Gastrocnemius medialis (tissue), 4 donors: ENCODE measurements at places on chromosomes 12 and 14. TPM values are rescaled to one million over a fixed set of nuclear protein-coding genes. Genes with fewer than 3 reads are reported as not detected.

DNA sequence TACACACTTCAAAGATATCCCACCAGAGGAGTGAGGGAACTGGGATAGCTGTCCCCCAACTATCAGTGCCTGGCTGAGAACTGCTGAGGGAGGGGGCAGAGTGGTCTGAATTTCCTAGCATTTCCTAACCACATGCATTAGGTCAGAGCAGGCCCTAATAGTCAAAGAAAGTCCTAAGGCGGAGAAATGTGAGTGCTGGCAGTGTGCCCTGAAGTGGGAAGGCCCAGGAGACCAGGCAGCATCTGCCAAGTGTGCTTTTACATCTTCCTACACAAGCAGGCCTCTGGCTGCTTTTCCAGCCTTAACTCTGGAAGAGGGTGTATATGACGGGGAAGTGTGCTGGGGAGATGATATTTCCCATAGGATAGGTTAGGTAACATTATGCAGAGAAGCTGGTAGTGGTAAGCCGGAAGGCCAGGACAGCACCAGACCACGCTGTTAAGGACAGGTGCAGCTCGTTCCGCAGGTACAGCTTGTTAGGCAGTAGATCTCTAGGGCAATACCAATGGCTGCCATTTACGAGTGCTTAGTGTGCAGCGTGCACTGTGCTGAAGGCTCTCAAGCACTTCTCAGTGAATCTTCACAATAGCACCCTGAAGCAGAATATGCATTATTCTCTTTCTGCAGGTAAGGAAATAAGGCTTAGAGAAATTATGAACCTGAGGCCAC, 9.1 kb upstream of the CCDC198 start:
- no peak overlapping the region for H3K27ac ChIP-seq
- no peaks in the 10 kb centered on the region for H3K27me3 ChIP-seq
- H3K4me3 ChIP-seq, result no peak overlapping the region
- no peaks in the 10 kb centered on the region for H3K36me3 ChIP-seq
- no peaks in the 10 kb centered on the region for H3K4me1 ChIP-seq
- no peak for DNase-seq

DNA sequence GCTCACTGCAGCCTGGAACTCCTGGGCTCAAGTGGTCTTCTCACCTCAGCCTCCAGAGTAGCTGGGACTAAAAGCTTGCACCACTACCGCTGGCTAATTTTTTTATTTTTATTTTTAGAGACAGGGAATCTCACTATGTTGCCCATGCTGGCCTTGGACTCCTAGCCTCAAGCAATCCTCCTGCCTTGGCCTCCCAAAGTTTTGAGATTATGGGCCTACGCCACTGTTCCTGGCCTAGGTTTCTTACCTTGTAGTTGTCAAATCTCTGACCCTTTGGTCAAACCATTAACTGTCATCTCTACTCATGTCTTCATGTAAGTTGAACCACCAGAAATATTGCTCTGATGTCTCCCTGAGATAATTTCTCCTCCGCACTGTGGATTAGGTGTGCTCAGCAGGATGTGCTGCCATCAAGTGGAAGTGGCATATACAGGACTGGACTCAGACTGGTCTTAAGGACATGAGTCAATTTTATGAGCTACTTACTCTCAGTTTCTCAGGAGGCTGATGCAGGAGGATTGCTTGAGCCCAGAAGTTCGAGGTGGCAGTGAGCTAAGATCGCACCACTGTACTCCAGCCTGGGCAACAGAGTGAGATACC, 28.5 kb downstream of the ACTR6 start:
- H3K4me1 ChIP-seq, result no peaks in the 10 kb centered on the region
- H3K27ac ChIP-seq, result no peak overlapping the region
- no peaks in the 10 kb centered on the region for H3K27me3 ChIP-seq
- H3K4me3 ChIP-seq, result no peak overlapping the region

TRHDE gene
- 0.72 TPM for total RNA-seq

GRCh38 chr14:23831596-23831995, 122.0 kb upstream of the DHRS4 start:
- H3K27me3 ChIP-seq, result no peaks in the 10 kb centered on the region
- H3K36me3 ChIP-seq, result no peaks in the 10 kb centered on the region
- no peak overlapping the region for H3K4me3 ChIP-seq
- H3K27ac ChIP-seq, result no peak overlapping the region

- DNase-seq, result no peak
- H3K27ac ChIP-seq, result peak overlapping the region; percentile 2
These were observed 46.0 kb downstream of the ATP2B1 start for GRCh38 chr12:89662623-89663022.

DNA sequence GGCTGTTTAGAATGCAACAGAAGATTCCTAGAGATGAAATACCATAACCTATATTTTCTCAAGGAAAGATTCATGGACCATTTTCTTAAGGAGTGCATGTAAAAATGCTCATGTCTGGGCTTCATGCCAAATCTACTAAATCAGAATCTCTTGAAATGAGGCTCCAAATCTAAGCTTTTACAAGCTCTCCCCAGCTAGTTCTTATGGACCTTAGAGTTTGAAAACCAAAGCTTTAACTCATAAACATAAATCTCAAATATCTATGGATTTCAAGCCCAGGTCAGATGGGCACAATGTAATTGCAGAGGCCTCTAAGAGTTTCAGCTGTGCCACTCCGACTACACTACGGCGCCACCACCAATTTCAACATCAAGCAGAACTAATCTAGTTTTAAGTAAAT, 117.3 kb upstream of the CAND1 start:
- DNase-seq, result no peak
- no peak overlapping the region for H3K27ac ChIP-seq
- H3K27me3 ChIP-seq, result no peaks in the 10 kb centered on the region
- no peaks in the 10 kb centered on the region for H3K36me3 ChIP-seq
- no peak overlapping the region for H3K4me3 ChIP-seq

GRCh38 chr12:62760779-62761178, 174.2 kb downstream of the PPM1H start:
- H3K4me1 ChIP-seq, result peaks cover 10% of the 10 kb centered on the region
- no peak for DNase-seq
- H3K36me3 ChIP-seq, result no peaks in the 10 kb centered on the region
- no peak overlapping the region for H3K4me3 ChIP-seq

DNA sequence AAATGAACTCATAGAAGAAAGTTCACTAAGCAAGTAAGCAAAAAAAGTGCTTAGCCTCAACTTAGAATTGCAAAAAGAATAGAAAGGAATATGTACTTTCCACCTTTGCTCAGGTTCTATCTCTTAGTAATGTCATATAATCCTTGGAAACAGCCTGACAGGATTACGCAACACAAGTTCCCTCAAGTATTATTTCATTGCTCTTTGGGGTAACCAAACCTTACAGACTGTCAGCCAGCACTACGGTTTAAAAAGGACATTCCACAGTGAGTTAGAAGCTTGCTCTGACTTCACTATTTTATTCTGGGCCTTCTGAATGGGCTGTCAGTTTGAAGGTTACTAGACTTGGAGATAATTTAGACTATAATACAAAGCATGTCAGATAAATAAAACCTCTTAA, 264.0 kb downstream of the ATXN7L3B start:
- DNase-seq, result no peak
- no peaks in the 10 kb centered on the region for H3K36me3 ChIP-seq
- H3K27ac ChIP-seq, result no peak overlapping the region
- no peak overlapping the region for H3K4me3 ChIP-seq
- H3K4me1 ChIP-seq, result no peaks in the 10 kb centered on the region

OVCH1 gene
- 0.10 TPM for total RNA-seq

CLEC2A gene
- not detected for total RNA-seq

- no peak for DNase-seq
- H3K27me3 ChIP-seq, result no peaks in the 10 kb centered on the region
- no peaks in the 10 kb centered on the region for H3K36me3 ChIP-seq
- H3K4me1 ChIP-seq, result no peaks in the 10 kb centered on the region
- H3K27ac ChIP-seq, result no peak overlapping the region
- no peak overlapping the region for H3K4me3 ChIP-seq
These were observed 67.9 kb upstream of the ZFP36L1 start for GRCh38 chr14:68860771-68861170.

- H3K36me3 ChIP-seq, result no peaks in the 10 kb centered on the region
- peak overlapping the region; percentile 81 for H3K27ac ChIP-seq
- H3K27me3 ChIP-seq, result no peaks in the 10 kb centered on the region
- H3K4me1 ChIP-seq, result peaks cover 32% of the 10 kb centered on the region
- no peak overlapping the region for H3K4me3 ChIP-seq
- DNase-seq, result no peak
These were observed 4.4 kb downstream of the CD9 start for GRCh38 chr12:6204533-6205143.

- no peaks in the 10 kb centered on the region for H3K4me1 ChIP-seq
- no peak for DNase-seq
- H3K27me3 ChIP-seq, result no peaks in the 10 kb centered on the region
- H3K27ac ChIP-seq, result no peak overlapping the region
These were observed 82.4 kb downstream of the SLC5A8 start for GRCh38 chr12:101127521-101128219.

GRCh38 chr14:74018174-74018585, 908 bp downstream of the ENTPD5 start:
- H3K4me3 ChIP-seq, result peak overlapping the region; percentile 90
- peaks cover 12% of the 10 kb centered on the region for H3K4me1 ChIP-seq
- H3K27ac ChIP-seq, result peak overlapping the region; percentile 90
- no peaks in the 10 kb centered on the region for H3K36me3 ChIP-seq

GRCh38 chr12:115354007-115354890, 670.3 kb upstream of the TBX3 start:
- H3K4me3 ChIP-seq, result peak overlapping the region; percentile 42
- H3K4me1 ChIP-seq, result no peaks in the 10 kb centered on the region
- peak overlapping the region; percentile 69 for H3K27ac ChIP-seq

DNA sequence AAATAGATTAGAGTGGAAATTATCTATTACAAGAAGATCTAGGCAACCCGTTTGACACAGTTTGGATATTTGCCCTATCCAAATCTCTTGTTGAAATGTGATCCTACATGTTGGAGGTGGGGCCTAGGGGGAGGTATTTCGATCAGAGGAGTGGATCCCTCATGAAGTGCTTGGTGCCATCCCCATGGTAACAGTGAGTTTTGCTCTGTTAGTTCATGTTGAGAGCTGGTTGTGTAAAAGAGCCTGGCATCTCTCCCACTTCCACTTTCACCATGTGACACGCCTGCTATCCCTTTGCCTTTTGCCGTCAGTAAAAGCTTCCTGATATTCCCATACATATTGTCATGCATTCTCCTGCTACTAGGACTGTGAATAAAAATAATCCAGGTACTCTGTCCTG, 66.4 kb upstream of the FLRT2 start:
- no peak overlapping the region for H3K4me3 ChIP-seq
- H3K36me3 ChIP-seq, result no peaks in the 10 kb centered on the region
- H3K27ac ChIP-seq, result no peak overlapping the region
- no peaks in the 10 kb centered on the region for H3K27me3 ChIP-seq

NYNRIN gene
- 2.3 TPM for total RNA-seq

DNA sequence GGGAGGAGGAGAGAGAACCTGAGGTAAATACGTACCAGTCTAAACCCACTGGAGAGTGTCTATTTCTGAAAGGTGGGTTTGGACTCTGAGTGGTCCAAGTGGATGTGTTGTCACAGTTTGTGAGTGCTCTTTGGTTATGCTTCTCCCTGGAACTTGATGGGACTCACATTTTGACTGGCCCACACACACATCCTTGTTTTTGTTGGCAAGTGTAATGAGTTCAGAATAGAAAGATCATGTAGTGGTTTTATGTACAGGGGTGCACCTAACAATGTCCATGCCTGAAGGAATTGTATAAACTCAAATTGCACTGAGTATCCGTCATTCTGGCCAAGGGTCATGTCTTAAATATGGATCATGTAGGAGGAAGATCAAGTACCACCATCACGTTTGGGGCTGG, 4.8 kb downstream of the PPFIBP1 start:
- DNase-seq, result no peak
- no peak overlapping the region for H3K4me3 ChIP-seq
- H3K36me3 ChIP-seq, result no peaks in the 10 kb centered on the region
- H3K27ac ChIP-seq, result no peak overlapping the region
- H3K4me1 ChIP-seq, result peaks cover 15% of the 10 kb centered on the region

CCDC196 gene
- not detected for total RNA-seq

GRCh38 chr14:55448141-55448614, 7.8 kb upstream of the TBPL2 start:
- no peak overlapping the region for H3K27ac ChIP-seq
- no peaks in the 10 kb centered on the region for H3K36me3 ChIP-seq
- H3K27me3 ChIP-seq, result no peaks in the 10 kb centered on the region
- no peak for DNase-seq

- H3K27ac ChIP-seq, result peak overlapping the region; percentile 39
- DNase-seq, result no peak
- H3K36me3 ChIP-seq, result no peaks in the 10 kb centered on the region
- no peaks in the 10 kb centered on the region for H3K4me1 ChIP-seq
These were observed 4.3 kb downstream of the P2RX4 start for GRCh38 chr12:121214166-121214777.

TCL1B gene
- not detected for total RNA-seq

SLC6A12 gene
- total RNA-seq, result not detected

DNA sequence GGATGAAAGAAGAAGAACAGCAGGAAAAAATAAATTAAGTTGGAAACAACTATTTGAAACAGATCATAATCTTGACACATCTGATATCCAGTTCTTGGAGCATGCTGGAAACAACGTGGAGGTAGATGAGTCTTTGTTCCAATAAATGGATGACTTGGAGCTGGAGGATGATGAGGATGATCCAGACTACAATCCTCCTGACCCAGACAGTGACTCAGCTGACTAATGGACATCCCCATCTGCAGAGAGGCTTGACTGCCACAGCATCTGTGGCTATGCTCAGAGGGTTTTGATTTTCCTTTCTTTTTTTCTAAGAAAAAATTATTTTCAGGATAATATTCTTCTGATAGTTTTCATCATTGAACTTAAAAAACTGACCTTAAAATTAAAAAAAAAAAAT, 6.2 kb upstream of the ZDHHC17 start:
- H3K27ac ChIP-seq, result no peak overlapping the region
- no peak for DNase-seq
- no peak overlapping the region for H3K4me3 ChIP-seq
- no peaks in the 10 kb centered on the region for H3K36me3 ChIP-seq
- no peaks in the 10 kb centered on the region for H3K4me1 ChIP-seq
- no peaks in the 10 kb centered on the region for H3K27me3 ChIP-seq

GRCh38 chr14:101022121-101022520, 118.6 kb upstream of the RTL1 start:
- no peaks in the 10 kb centered on the region for H3K4me1 ChIP-seq
- H3K27ac ChIP-seq, result no peak overlapping the region
- H3K27me3 ChIP-seq, result no peaks in the 10 kb centered on the region
- no peak overlapping the region for H3K4me3 ChIP-seq
- H3K36me3 ChIP-seq, result no peaks in the 10 kb centered on the region
- DNase-seq, result no peak

DNA sequence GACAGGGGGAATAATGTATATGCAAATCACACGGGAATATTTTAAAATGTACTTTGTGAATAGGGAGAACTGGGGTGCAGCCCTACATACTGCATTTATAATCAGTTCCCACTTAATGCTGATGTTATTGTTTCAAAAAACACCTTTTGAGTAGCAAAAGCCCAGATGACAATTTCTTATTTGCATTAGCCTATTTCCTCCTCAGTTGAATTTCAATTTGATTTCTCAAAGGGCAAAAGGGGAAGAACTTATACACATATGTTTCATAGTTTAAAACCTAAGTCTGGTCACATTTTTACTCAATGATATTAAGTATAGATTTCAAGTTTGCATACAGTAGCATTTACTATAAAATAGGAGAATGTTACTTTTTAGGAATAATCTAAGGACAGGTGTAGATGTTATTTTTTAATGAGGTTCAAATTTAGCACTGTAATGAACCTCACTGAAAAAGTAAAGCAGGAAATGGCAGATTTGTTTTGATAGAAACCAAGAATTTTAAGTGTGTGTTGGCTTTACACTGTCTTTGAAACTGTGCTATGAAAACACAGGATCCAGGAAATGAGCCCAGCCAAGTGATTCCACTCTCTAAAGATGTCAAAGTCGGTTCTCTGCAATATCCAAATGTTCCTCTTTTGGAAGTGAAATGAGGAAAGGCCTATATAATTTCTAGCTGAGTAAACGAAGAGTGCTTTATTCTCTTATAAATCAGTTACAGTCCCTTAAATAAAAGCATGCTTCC, 367.4 kb downstream of the BTG1 start:
- no peak overlapping the region for H3K4me3 ChIP-seq
- no peak for DNase-seq
- no peak overlapping the region for H3K27ac ChIP-seq
- H3K4me1 ChIP-seq, result peaks cover 5% of the 10 kb centered on the region
- no peaks in the 10 kb centered on the region for H3K36me3 ChIP-seq
